ENCODE measurements at places on chromosomes 5 and 9. TPM values are rescaled to one million over a fixed set of nuclear protein-coding genes. Genes with fewer than 3 reads are reported as not detected.
A peak's percentile ranks its signal among the peaks of the same experiment; 100 is the strongest.

SV2C gene
- total RNA-seq, result 17.8 TPM

PCDHB8 gene
- 19.8 TPM for total RNA-seq

ZNF608 gene
- total RNA-seq, result 161 TPM

SKP1 gene
- total RNA-seq, result 345 TPM

CDKN2A gene
- not detected for total RNA-seq

DNA sequence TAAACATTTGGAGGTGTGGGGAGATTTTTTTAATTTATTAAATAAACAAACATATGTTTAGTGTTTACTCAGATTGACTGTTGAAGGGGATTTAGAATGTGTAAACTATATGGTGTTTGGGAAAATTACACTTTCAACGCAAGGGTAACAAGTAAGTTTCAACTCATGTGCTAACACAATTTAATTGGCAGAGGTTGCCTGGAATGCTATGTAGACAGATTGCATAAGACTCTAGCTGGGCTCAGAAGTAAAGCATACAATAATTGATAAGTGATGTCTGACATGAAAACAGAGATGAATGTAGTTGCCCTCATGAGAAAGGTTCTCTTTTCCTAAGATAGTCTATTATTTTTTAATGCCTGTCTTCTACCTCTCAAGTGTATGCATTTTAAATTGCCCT, 617.4 kb downstream of the KCTD16 start:
- DNase-seq, result no peak

DNA sequence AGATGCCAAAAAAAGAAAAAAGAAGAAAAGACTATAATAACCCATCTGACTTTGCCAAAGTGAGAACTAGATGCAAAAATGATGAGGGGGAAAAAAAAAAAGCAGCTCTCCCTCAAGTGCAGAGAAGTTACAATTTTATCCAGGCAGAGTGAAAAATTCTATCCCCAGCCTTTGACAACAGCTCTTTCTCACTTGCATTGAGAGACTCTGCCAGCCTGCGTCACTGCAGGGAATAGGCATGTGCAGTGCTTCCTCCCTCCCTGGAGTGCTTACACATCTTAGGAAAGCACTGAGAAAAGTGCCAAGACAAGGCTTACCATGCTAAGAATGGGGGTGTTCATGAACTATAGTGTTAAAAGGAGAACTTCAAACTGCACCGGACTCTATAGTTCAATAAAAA, 418.6 kb upstream of the TYRP1 start:
- DNase-seq, result no peak

DNA sequence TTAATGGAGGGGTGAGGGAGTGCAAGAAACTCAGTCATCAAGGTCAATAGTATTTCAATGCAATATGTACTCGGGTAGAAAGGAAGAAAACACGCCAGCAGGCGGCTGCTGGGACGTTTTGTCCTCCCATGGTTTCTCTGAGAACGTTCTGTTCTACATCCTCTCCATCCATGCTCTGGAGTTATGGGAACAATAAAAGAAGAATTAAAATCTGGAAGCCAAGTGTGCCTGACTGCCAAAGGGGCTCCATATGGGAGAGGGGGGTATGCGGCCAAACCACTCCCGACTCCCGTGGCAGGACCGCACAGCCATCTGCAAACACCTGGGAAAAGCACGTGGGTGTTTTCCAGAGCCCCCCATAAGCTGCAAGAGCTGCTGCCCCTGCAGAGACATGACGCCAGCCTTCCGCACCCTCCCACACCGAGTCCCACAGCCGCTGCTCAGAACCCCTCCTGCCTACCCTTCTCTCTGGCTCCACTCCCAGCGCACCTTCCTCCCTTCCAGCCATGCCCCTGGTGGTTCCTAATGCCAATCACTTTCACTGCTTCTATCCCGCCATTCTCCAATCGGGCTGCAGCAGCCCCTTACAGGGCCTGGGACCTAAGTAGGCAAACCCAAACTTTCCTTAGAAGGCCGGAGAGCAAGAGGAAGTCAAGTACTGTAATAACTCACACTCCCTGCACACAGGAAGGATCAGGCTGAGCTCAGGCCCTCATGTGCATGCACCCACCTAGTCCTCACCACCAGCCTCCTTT, 241.6 kb downstream of the SYK start:
- DNase-seq, result no peak

- no peak for DNase-seq
Measured at GRCh38 chr5:35228310-35228709, 2.0 kb downstream of the PRLR start.

- no peak for DNase-seq
Measured at GRCh38 chr5:55691265-55692105, 20.6 kb downstream of the SLC38A9 start.

DNA sequence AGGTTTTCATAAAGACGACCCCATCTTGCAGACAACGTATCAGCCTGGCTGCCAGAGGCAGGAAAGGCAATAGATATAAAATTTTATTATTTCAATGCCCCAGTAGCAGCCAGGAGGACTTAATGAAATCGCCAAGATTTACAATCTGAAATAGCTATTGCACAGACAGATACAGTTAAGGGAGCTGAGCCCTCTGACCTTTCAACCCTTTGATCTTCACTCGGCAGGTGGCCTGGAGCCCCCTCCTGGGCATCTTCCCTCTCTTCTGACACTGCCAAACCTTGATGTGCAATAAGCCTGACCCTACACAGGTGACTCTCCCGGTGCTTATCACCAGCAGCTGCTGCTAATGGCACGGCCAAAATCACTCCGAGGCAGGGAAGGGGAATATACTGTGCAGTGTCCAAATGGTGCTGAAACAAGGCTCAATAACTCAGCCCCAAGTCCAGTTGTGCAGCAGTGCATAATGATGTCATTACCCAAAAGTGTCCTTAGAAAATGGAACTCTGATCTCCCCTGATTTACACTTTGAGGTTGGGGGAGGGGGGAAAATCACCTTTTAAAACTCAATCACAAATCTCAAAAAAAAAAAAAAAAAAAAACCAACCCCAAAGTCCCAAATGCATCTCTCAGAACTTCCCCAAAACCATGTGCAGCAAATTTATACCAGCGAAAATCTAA, 242.0 kb downstream of the CRB2 start:
- no peak for DNase-seq

DNA sequence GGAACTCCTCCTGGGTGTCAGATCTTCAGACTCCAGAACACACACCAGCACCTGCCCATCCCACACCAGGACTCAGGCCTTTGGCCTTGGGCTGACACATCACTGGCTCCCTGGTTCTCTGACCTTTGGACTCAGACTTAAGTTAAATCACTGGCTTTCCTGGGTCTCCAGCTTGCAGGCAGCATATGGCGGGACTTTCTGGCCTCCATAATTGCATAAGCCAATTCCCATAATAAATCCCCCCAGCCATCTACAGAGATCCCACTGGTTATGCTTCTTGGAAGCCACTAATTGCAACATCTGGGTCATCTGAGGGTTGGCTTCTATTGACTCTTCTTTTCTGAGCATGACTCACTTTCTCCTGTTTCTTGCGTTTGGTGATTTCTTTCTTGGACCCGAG, 80.3 kb upstream of the SARDH start:
- no peak for DNase-seq

- no peak for DNase-seq
Measured at GRCh38 chr5:20050262-20050661, 62.3 kb upstream of the CDH18 start.

DNA sequence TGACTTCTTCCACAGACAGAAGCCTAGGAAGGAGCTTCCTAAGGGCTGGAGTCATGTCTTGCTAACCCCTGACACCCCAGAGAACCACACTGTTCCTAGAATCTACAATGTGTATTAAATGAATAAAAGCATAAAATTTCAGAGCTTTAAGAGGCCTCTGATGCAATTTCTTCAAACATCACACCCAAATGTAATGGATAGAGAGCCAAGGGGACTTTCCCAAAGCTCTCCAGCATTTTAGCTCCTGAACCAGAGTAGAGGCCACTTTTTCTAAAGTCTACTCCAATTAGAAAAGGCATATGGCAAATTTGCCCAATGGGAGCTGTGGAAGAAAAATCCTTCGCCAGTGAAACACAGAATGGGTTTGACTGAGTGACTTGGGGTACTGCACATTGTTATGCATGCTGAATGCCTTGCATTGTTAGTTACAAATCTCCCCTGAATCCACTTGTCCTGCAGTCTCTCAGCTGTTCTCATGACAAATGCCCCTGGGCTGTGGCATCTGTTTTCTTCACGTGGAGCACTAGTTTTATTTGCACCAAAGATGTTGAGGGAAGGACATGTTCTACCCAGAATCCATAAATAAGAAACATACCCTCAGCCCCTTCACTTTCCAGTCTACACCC, 334.0 kb downstream of the ASTN2 start:
- no peak for DNase-seq

- DNase-seq, result no peak
Measured at GRCh38 chr5:107982703-107983425, 312.1 kb upstream of the EFNA5 start.

GRCh38 chr5:6085341-6085860, 292.9 kb downstream of the MED10 start:
- DNase-seq, result no peak

DNA sequence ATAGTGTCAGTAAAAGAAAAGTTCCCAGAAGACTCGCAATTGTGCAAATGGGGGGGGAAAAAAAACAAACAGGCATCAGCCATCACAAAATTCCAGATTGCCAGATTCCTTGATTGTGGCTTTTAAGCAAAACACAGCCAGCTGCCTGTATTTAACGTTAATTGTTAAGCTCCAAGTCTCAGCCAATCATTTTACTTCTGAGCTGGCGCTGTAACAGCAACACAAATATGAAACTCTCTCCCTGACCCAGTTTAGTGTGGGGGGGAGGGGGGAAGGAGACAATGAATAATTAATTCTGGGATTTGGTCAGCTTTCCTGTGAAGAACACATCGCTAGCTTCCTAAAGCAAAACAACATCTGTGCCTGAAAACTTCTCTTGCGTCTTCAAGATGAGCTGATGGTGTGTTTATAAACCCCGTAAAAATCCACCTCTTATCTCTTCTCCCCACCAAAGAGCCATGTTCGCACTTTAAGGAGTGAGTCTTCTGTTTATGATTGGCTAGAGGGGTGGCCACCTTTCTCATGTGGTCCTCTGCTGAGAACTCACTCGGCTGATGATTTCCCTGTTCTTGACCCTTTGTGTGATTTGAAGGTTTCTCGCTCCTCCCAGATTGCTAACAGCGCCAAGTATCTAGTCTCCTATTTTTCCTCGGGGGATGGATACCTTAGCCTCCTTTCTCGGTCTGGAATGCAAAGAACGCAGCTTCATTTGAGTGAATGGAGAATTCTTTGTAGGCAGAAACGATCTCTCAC, 160.2 kb upstream of the DAPK1 start:
- no peak for DNase-seq

DNA sequence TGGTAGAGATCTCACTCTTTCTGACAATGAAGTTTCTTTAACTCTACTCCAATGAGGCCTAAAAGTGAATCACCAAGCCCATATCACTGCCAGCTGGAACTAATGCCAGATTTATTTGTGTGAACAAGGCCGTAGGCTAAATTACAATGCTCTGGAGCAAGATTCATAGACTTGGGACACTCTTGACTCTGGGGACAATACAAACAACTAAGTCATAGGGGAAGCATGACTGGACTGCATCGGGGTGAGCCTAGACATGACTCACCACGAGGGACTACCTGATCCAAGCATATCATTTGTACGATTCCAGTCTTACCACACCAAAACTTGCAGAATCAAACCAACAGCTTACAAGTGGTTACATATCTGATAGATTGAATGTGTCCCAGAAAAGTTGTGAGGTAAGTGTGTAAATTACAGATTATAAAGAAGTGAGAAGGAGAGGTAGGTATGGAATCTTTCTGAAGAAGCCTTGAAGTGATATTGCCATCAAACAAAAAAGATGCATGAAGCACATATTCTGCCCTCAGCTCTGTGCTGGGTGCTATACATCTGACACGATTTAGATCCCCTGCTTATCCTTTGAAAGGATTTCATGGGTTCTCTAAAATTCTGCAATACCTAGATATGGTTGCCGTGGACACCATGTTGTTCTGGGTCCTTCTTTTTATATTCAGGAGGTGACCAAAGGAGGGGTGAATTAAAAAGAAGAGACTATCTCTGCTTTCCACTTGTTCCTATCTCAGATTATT, 199.3 kb upstream of the PDE4D start:
- no peak for DNase-seq

GRCh38 chr5:171614971-171615653, 170.5 kb upstream of the SMIM23 start:
- peak; percentile 54 for DNase-seq

DNA sequence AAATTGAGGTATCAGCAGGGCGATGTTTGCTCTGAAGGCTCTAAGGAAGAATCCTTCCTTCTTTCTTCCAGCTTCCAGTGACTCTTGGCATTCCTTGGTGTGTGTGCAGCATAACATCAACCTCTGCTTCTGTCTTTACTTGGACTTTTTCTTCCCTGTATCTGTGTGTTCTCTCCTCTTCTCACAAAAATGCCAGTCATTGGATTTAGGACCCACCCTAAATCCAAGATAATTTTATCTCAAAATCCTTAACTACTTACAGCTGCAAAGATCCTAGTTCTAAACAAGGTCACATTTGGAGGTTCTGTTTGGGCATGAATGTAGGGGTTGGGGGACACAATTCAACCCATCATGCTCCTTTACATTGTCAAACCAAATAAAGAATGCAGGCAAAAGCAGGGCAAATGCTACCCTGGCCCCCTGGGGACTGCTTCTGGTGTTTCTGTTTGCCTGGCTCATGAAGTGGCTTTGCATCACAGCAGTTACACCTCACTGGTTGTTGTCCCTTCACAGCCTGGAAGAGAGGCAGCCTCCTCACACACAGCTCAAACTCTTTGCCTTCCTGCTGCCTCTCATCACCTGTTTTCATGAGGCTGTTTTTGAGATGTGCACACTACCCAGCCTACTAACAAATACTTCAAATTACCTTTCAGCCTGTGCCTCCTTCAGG, 64.8 kb upstream of the PLCXD3 start:
- peak; percentile 48 for DNase-seq

DNA sequence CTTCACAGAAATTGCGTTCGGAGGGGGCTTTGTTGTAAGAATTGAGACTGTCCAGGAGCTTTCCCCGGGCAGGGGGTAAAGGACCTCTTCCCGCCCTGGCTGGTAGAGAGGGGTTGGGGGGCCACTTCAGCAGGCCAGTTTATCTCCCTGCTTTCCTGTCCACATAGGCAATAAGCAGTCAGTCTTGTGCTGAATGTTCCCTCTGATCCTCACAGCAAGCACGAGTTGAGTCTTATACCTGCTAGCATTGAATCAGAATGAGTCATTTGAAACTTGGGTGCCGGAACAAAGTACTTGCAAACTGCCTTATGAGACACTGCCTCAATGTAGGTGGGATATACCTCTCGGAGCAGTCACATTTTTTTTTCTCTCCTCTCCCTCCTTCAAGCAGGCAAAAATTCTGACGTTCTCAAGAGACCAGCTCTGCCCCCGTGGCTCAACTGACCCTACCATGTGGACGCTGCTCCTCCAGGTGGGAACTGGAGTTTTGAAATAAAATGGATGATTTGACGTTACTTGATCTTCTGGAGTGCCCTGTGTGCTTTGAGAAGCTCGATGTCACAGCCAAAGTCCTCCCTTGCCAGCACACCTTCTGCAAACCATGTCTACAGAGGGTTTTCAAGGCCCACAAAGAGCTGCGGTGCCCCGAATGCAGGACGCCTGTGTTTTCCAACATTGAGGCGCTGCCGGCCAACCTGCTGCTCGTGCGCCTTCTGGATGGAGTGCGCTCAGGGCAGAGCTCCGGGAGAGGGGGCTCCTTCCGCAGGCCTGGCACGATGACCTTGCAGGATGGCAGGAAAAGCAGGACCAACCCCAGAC, 1.3 kb downstream of the SH3RF2 start:
- no peak for DNase-seq

GRCh38 chr5:95718738-95719137, 12.4 kb upstream of the RHOBTB3 start:
- no peak for DNase-seq

Measured in glutamatergic neuron (in vitro differentiated cells).